ENCODE measurements at places on chromosomes 3 and 15. TPM values are rescaled to one million over a fixed set of nuclear protein-coding genes. Genes with fewer than 3 reads are reported as not detected.

GTF2E1 gene
- 25.8 TPM for total RNA-seq

CACNA2D2 gene
- 7.4 TPM for total RNA-seq

ZDHHC23 gene
- 2.7 TPM for total RNA-seq

OIP5 gene
- total RNA-seq: 14.4 TPM

DUOXA1 gene
- 0.23 TPM for total RNA-seq

SOX14 gene
- 5.6 TPM for total RNA-seq

EIF2A gene
- 63.5 TPM for total RNA-seq

CRTAP gene
- total RNA-seq: 22.9 TPM

CPNE9 gene
- total RNA-seq: 0.14 TPM

TMEM212 gene
- total RNA-seq: not detected

CD86 gene
- total RNA-seq: 0.47 TPM

IDH2 gene
- 168 TPM for total RNA-seq

CRYGS gene
- 4.1 TPM for total RNA-seq

OXTR gene
- 0.63 TPM for total RNA-seq

RTP3 gene
- total RNA-seq: not detected

STAC gene
- 8.1 TPM for total RNA-seq

SMAD6 gene
- total RNA-seq: 39.4 TPM

IMPDH2 gene
- 204 TPM for total RNA-seq

THBS1 gene
- total RNA-seq: 4.2 TPM

EDC3 gene
- 47.1 TPM for total RNA-seq

POLR2H gene
- 61.7 TPM for total RNA-seq

SLC49A4 gene
- total RNA-seq: 7.1 TPM

ZPLD1 gene
- total RNA-seq: 0.32 TPM

C2CD4A gene
- 61.3 TPM for total RNA-seq

TRH gene
- 0.35 TPM for total RNA-seq

THRB gene
- 26.4 TPM for total RNA-seq

TBC1D21 gene
- total RNA-seq: not detected

RARB gene
- total RNA-seq: 41.3 TPM

ANKUB1 gene
- 1.8 TPM for total RNA-seq

SCN11A gene
- total RNA-seq: 1.2 TPM

LRTM1 gene
- 0.75 TPM for total RNA-seq

AQP9 gene
- not detected for total RNA-seq

SPRED1 gene
- total RNA-seq: 46.0 TPM

ROPN1 gene
- total RNA-seq: 3.2 TPM

LMOD3 gene
- total RNA-seq: 0.36 TPM

SPESP1 gene
- total RNA-seq: 0.11 TPM

DCBLD2 gene
- 58.4 TPM for total RNA-seq

TRANK1 gene
- 0.56 TPM for total RNA-seq

UBAP1L gene
- 4.0 TPM for total RNA-seq

EOMES gene
- total RNA-seq: 0.67 TPM

RASGRP1 gene
- total RNA-seq: 24.3 TPM

SV2B gene
- total RNA-seq: 2.8 TPM

MFN1 gene
- total RNA-seq: 38.2 TPM

HYPK gene
- 20.4 TPM for total RNA-seq

EFHB gene
- total RNA-seq: 2.0 TPM

ITPKA gene
- not detected for total RNA-seq

SEMA3G gene
- 0.09 TPM for total RNA-seq

AMIGO3 gene
- total RNA-seq: 0.56 TPM

ATP8B4 gene
- total RNA-seq: 0.88 TPM

ZMYND10 gene
- total RNA-seq: 3.3 TPM

CHDH gene
- total RNA-seq: 3.2 TPM

LRRC49 gene
- total RNA-seq: 43.8 TPM

SETD2 gene
- total RNA-seq: 37.2 TPM

SLC38A3 gene
- 3.3 TPM for total RNA-seq

KLHL6 gene
- 0.07 TPM for total RNA-seq

C3orf85 gene
- total RNA-seq: not detected

GP5 gene
- 0.11 TPM for total RNA-seq

SH3GL3 gene
- 22.6 TPM for total RNA-seq

GNAT1 gene
- total RNA-seq: not detected
